ENCODE measurements at places on chromosomes 4 and X.

DNA sequence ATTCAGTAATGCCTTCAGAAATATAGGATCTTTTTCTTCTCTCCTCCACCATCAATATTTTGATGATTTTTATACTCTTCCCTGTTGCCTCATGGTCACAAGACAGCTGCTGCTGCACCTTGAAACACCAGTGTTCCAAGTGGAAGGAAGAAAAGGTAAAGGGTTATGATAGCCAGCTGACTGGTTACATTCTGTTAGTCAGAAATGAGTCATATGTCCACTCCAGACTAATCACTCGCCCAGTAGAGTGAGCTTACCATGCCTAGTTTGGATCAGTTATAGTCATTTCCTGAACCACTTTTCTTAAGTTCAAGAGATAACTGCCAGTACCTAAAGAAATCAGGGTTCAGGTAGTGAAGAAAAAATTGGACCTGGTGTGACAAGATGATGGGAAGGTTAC is 532.3 kb upstream of the SMIM31 start:
- DNase-seq = no peak

GRCh38 chr4:145939441-145939750 is 773 bp upstream of the ZNF827 start:
- no peak for DNase-seq

- DNase-seq = no peak
These were observed 135.9 kb downstream of the PRKX start for GRCh38 chrX:3577551-3577950.

DNA sequence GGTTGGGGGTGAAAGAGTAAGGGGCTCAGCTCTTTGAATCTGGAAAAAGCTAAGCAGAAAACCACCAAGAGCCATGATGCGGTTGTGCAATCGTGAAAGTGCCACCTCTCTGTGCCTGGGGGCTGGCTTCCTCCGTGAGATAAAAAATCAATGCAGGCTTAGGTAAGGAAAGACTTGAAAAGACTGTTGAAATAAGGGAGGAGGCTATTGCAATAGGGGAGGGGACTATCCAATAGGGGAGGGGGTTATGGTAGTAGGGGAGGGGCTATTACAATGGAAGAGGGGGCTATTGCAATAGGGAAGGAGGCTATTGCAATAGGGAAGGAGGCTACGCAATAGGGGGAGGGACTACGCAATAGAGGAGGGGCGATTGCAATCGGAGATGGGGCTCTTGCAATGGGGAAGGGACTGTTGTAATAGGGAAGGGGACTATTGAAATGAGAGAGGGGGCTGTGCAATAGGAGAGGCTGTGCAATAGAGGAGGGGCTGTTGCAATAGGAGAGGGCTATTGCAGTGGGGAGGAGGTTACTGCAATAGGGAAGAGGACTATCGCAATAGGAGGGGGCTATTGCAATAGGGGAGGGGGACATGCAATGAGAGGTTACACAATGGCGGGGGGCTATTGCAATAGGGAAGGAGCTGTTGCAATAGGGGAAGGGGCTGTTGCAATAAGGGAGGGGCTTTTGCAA is 162.3 kb upstream of the PSAPL1 start:
- no peak for DNase-seq

GRCh38 chr4:48379587-48380180 is 38.4 kb downstream of the SLAIN2 start:
- no peak for DNase-seq

DNA sequence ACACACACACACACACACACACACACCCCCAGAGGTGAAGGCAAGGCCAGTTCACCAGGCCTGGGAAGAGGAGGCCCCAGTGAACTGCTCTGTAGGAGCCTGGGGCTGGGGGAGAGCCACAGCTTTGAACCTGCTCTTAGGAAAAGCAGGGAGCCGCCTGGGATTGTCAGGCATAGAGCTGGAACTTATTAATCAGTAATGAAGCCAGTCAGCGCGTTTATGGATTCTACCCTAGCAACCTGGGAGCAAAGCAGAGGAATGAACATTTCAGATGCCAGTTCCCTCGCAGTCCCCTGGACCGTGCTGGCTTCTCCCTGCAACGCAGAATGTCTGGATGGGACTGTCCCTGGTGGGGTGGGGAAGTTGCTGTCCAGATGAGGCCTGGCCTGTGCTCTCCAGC is 45.3 kb upstream of the DDX3X start:
- no peak for DNase-seq

DNA sequence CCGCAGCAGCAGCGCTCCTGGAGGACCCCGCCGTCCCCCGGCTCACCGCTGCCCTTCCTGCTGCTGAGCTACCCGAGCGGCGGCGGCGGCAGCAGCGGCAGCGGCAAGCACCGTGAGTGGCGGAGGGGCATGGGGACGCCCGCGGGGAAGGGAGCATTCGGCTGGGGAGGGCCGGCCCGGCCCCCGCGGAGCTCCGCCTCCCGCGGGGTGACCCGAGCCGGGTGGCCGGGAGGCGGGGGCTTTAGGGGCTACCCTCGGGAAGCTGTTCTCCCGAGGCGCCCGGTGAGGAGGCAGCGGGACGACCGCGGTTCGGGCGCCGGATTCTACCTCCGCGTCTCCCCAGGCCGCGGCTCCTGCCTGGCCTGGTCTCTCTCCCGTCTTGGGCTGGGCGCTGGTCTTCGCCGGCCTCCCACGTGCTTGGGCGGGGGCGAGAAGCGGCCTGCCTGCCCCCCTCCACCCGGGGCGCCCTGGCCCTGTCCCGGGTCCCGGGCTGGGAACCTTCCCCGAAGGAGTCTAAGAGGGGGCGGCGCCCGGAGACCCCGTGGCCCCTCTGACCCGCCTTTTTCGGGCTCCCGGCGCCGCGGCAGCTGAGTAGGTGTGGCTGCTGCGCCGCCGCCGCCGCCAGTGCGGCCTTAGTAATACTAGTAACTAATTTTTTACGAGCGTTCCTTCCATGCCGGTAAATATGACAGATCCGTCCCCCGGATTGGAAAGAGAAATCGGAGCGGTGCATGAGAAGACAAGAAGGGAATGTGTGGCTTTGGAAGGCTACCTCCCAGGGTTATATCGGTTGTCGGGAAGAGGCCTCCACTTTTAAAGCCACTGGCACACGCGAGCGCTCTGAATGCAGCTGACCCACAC is 16.4 kb upstream of the RUFY3 start:
- DNase-seq = peak; percentile 49

- DNase-seq = no peak
These were observed 64.6 kb upstream of the PPP3CA start for GRCh38 chr4:101411926-101412325.

DNA sequence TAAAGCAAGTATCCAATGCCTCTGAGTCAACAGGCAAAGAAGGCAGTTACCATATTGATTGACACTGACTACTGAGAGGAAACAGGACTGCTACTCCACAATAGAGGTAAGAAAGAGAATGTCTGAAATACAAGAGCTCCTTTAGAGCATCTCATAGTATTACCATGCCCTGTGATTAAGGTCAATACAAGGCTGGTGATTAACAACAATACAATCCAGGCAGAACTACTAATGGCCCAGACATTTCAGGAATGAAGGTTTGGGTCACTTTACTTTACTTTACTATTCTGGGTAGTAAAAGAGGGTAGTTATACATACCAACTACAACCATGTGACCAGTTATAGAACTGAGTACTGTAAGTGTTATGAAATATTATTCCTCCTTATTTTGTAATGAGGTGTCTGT is 44.5 kb downstream of the BRWD3 start:
- DNase-seq = peak; percentile 1

DNA sequence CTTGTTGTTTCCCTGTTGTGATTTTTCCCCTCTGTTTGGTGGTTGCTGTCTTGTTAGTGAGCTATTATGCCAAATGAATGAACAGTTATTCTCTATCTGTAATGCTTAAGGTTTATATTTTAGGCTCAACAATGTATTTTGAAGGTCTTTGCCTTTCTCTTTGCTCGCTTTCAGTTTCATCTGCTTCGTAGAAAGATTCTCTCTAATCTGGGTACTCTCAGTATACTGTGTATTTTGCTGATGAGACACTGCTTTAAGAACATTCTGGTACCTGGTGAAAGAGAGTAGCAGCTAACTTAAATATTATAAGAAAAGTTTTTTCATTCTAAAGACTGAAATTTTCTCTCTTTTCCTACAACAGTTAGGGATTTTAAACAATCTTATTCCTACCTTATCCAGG is 1274.7 kb upstream of the PABPC4L start:
- no peak for DNase-seq

DNA sequence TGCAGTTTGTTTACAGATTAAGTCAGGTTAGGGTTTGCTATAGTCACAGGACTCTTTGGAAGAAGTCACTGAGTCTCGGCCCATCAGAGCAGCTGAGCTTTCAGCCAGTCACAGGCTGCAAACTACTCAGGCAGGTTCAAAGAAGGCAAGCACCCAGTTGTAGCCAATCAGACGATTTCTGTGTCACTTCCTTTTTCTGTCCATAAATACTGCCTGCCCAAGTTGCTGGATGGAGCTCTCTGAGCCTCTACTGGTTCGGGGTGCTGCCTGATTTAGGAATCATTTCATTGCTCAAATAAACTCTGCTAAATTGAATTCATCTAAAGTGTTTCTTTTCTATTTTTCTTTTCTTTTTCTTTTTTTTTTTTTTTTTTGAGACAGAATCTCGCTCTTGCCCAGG is 7.3 kb upstream of the SH3BP2 start:
- DNase-seq = no peak

- DNase-seq = no peak
These were observed 50.8 kb upstream of the GAB1 start for GRCh38 chr4:143285696-143286437.

- no peak for DNase-seq
These were observed 127.2 kb downstream of the NR3C2 start for GRCh38 chr4:148315049-148315448.

- DNase-seq = no peak
These were observed 39.5 kb downstream of the SORBS2 start for GRCh38 chr4:185772391-185773093.

GRCh38 chrX:100410901-100411801 is 1.1 kb upstream of the PCDH19 start:
- no peak for DNase-seq

GRCh38 chr4:86441175-86441936 is 81.5 kb upstream of the MAPK10 start:
- no peak for DNase-seq

DNA sequence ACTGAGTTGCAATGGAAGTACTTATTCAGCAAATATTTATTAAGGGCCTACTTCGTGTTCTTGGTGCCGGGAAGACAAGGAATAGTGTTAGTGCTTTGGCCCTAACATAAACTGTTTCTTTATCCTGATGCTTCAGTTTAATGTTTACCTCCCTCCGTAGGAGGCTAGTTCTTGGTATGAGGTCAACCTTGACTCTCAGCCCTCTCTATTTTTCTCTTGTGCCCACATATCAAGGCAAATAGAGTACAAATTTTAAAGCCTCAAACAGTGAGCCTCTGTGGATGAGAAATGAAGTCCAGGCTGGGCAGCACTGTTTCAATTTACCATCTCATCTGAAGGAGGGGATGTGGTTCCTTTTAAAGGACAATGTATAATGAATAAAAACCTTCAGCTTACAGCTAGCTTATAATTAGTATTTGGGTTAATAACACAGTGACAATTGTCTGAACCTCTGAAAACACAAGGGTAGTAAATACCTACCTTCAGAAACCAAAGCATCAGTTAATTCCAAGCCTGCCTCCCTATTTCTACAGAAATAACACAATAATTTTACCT is 68.5 kb downstream of the SH3RF1 start:
- no peak for DNase-seq

Measured in COLO829 (cell line).